NCI-H2029 (cell line): ENCODE measurements at places on chromosomes 6 and 20.

- DNase-seq = no peak
These were observed 154.9 kb upstream of the MLN start for GRCh38 chr6:33958526-33959328.

DNA sequence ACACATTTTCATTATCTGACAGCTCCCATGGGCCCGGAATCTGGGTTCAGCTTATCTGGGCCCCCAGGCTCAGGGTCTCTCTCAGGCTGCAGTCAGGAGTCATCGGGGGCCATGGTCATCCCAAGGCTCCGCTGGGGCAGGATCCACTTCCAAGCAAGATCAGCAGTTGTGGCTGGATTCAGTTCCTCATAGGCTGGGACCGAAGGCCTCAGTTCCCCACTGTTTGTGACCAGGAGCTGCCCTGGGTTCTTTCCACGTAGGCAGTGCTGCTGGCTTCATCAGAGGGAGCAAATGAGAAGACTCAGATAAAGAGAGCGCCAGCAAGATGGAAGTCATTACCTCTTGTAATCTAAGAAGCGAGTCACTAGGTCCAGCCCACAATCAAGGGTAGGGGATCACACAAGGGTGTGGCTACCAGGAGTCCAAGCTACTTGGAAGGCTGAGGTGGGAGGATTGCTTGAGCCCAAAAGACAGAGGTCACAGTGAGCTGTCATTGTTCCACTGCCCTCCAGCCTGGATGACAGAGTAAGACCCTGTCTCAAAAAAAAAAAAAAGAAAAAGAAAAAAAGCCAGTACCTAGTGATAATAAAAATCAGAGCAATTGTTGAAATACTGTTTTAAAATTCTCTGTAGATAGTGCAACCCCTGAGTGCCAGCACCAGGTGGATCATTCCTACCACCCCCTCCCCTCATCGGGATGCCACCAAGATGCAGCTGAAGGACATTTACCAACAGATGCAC is 162.7 kb downstream of the NFATC2 start:
- no peak for DNase-seq

GRCh38 chr6:139369568-139370282 is 4.7 kb downstream of the CITED2 start:
- no peak for DNase-seq

DNA sequence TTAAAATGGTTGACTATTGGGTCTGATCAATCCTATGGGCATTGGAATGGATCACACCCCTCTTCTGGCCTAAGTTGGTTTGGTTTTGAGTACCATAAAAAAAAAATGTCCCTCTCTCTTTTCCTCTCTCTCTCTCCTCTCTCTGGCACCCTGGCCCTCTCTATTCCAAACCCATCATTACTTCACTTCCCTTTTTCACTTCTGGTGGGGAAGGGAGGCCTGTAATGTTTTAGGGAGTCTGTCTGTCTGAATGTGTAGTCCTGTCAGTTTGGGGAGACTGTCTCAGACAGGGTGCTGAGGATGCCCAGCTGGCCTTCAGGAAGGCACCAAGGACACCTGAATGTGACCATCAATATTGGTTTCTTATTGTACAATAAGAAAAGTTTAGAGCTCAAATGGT is 165.8 kb downstream of the CD24 start:
- DNase-seq = no peak

GRCh38 chr6:29564875-29565274 is 5.3 kb upstream of the UBD start:
- DNase-seq = no peak

DNA sequence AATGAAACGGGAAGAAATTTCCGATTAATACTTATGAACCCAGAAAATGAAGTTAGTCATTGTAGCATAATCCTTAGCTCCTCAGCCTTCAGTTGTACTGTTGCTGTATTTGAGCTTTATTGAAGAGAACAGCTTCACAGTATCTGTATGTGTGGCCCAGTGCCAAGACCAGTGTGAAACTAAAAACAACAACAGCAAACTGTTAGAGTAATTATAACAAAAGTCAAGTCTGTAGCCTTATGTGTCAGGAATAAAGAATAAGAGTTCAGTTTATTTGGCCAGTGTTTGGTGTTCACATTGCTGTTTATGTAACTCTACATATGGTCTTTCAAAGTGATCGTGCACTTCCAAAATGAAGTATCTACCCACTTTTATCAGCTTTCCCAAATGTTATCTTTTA is 70.9 kb downstream of the ARID1B start:
- DNase-seq = no peak

- no peak for DNase-seq
These were observed 18.3 kb downstream of the VAPB start for GRCh38 chr20:58407201-58407873.

GRCh38 chr6:11556309-11556708 is 18.8 kb downstream of the TMEM170B start:
- no peak for DNase-seq
